T-helper 17 cell (primary cell): ENCODE measurements at places on chromosomes 6 and 20.

DNA sequence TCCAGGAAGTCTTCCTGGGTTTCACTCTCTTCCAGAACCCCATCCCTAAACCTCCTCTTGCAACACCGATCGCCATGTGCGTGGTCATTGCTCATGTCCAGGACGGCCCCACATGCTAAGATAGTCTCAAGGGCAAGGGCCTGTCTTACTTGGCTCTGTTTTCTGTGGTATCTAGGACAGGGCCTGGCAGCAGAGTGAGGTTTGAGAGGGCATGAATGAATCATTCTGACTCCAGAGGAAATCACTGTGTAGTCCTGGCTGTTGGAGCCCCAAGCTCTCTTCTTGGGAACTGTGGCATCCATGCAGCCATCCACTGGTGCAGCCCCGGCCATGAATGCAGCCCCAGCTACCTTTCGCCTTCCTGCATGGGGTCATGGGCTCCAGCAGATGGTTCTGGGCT lies 12.4 kb downstream of the SIRPA start:
- DNase-seq, result no peak

- no peak for DNase-seq
These were observed 127.8 kb downstream of the SOD2 start for GRCh38 chr6:159565181-159565710.

DNA sequence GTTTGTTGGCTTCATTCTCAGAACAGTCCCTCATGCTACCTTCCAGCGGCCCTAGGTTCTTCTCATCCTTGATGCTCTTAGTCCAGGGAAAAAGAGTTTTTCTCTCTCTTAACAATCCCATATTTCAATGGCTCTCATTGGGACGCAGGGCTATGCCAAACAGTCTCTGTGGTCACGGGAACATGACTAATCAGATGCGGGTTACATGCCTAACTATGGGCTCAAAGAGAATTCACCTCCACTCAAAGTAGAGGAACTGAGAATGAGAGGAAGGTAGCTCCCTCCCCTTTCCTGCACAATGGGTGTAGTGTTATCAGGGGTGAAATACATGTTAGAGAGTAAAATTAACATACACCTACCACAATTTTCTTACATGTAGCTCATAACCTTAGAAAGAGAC lies 18.1 kb upstream of the ATRN start:
- DNase-seq, result no peak

GRCh38 chr6:118249680-118250079 lies 298.4 kb upstream of the PLN start:
- no peak for DNase-seq

- no peak for DNase-seq
These were observed 50.4 kb downstream of the PHACTR1 start for GRCh38 chr6:12767016-12767415.

DNA sequence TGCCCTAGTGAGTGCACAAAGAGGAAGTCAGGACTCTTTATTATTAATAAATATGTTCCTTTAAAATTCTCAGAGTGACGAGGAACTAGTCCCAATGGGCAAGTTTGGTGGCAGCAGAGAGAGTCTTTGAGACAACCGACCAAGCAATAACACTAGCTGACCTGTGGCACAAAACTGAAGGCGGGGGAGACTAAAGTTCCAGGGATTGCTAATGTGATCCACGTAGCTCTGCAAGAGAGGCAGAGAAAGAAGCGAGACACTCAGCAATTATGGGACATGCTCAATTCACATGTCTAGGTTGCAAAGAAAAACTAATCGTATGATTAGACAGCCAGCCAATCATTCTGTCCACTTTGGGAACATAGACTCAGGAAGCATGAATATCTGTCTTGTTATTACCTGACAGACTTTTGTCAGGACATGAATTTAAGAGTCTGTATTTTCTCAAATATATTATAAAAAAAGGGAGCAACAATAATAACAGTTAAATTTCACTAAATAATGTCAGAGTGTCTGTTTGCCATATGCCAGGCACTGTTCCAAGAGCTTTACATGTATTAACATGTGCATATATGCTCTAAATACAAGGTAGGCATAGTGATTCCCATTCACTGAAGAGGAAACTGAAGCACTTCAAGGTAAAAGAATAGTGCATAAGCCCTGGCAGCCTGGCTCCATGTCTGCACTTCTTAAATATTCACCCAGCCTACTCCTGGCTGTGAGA lies 81.0 kb downstream of the COL9A1 start:
- DNase-seq, result no peak

GRCh38 chr6:112416866-112417265 lies 69.7 kb downstream of the RFPL4B start:
- no peak for DNase-seq

GRCh38 chr6:37056112-37056403 lies 50.6 kb downstream of the FGD2 start:
- no peak for DNase-seq

DNA sequence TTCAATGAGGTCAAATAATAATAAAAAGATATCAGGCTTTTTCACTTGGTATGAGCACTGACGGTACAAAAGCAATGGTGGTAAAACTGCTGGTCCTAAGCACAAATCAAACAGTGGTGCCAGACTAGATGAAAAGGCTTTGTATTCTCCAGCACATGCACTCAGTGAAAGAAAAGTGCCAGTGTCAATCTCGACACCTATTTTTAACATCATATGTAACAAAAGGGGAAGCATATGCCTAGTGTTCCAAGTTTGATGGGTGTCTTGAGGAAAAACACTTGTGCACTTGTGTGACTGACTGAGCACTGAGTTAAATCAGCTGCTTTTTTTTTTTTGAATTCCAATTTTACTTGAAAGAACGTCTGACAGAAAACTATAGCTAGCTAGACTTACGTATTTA lies 27.3 kb downstream of the MED23 start:
- DNase-seq, result no peak

DNA sequence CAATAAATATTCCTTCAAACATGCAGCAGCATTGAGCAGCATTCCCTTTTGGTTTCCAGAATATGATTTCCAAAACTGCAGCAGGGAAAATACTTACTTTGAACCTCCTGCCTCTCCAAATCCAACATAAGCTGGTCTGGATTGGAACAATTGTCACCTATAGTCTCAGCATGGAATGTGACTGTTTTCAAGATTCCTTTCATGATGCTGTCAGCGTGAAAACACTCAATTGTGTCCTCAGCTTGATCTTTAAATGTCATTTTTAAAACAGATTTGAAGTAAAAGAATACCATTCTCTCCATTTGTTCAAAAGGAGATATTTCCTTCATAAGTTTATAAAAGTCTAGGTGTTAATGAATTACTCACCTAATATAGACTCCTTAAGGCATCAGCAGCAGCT lies 993.9 kb downstream of the EYS start:
- DNase-seq, result no peak

- DNase-seq, result no peak
These were observed 35.4 kb downstream of the ZNF133 start for GRCh38 chr20:18323705-18324104.

DNA sequence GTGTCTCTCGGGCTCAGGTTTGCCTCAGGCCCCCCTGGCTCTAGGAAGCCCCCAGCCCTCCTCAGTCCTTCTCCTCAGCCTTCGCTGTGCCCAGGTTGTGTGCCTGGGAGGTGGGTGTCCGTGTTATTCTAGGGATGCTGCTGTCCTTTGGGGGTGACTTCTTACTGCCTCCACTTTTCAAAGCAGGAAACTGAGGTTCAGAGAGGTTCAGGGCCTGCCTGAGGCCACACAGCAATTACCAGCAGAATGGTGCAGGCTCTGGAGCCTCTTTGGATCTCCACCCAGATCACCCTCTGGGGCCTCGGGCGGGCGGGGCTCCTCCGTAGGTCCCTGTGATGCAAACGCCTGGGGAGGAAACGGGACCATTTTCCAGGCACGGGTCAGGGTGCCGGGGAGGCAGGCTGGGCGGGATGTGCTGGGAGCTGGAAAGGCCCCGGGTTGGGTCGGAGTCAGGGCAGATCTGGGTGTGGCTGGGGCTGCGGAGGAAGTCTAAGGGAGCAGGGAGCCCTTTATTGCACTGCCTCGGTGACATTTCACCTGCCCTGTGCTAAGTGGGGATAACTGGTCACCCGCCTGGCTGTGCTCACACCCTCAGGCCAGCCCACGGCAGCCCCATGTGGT lies 23.2 kb downstream of the GATA5 start:
- DNase-seq, result no peak
